ENCODE measurements at places on chromosomes 4 and X. TPM values are rescaled to one million over a fixed set of nuclear protein-coding genes. Genes with fewer than 3 reads are reported as not detected.

The SERPINA7 gene
- 0.10 TPM for polyA plus RNA-seq

The AWAT2 gene
- polyA plus RNA-seq, result not detected

The HTR2C gene
- polyA plus RNA-seq, result 0.72 TPM

The AADAT gene
- polyA plus RNA-seq, result 29.0 TPM

The MTMR8 gene
- polyA plus RNA-seq, result 2.1 TPM

The LRCH2 gene
- polyA plus RNA-seq, result 15.1 TPM

The ABCD1 gene
- 7.3 TPM for polyA plus RNA-seq

The SYTL5 gene
- polyA plus RNA-seq, result 2.6 TPM

The BMPR1B gene
- polyA plus RNA-seq, result 25.4 TPM

The CFAP299 gene
- polyA plus RNA-seq, result 0.74 TPM

The SLC6A14 gene
- 0.10 TPM for polyA plus RNA-seq

The RXFP1 gene
- 0.33 TPM for polyA plus RNA-seq

The TMEM47 gene
- polyA plus RNA-seq, result 32.1 TPM

The MAOB gene
- polyA plus RNA-seq, result 55.1 TPM

The ARX gene
- polyA plus RNA-seq, result not detected

The JCHAIN gene
- polyA plus RNA-seq, result 0.79 TPM

- DNase-seq, result no peak
These were observed 612.6 kb downstream of the STPG2 start for GRCh38 chr4:97530676-97531075.

GRCh38 chrX:1031521-1032430, 180.7 kb downstream of the CRLF2 start:
- no peak for DNase-seq

- DNase-seq, result no peak
These were observed 1307.3 kb downstream of the C4orf33 start for GRCh38 chr4:130403221-130403620.

DNA sequence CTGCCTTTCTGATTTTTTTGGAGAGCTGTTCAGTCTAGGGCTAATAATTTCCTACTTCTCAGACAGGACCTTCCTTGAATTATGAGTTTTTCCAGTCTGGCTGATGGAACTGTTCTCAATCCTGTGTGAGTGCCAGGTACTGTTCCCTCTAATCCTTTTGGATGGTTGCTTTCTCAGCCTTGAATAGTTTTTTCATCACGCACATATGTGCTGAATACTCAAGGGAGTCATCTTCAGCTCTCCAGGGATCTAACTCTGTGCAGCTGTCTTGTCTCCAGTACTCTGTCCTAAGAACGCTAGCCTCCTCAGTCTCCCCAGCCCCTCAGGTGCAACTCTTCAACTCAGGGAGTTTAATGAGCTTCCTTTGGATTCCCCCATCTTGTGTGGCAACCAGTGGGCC, 93.2 kb downstream of the GASK1B start:
- DNase-seq, result no peak

DNA sequence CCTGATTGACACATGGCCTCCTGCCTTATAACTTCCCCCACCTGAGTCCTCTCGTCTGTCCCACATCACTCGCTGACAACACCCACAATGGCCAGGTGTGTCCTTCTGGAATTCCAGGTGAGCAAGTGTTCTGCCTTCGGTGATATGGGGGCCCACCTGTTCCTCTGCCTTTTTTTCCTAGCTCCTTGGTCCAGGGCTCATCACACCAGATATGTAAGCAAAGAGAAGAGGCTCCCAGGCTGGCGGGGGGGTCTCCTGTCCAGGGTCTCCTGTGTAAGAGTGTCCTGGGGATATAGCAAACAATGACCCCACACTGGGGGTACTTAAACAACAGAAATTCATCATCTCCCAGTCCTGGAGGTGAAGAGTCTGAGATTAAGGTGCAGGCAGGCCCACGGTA, 25.2 kb downstream of the P2RY8 start:
- no peak for DNase-seq

DNA sequence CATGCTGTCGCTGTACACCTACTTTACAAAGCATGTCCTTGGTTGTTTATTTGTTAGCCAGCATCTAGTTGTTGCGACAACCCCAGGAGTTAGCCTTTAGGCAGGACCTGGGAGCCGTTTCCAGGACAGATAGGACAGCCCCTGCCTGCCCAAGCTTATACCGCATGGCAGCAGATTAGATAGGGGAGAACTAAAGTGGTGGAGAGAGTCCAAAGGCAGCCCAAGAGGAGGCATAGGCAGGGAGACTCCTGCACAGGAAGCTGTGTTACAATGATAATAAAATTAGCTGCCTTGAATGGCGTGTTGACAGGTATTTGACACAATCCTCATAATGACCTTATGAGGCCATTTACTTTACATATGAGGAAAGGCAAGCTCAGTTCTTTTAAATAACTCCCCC, 13.0 kb downstream of the NSDHL start:
- DNase-seq, result no peak

DNA sequence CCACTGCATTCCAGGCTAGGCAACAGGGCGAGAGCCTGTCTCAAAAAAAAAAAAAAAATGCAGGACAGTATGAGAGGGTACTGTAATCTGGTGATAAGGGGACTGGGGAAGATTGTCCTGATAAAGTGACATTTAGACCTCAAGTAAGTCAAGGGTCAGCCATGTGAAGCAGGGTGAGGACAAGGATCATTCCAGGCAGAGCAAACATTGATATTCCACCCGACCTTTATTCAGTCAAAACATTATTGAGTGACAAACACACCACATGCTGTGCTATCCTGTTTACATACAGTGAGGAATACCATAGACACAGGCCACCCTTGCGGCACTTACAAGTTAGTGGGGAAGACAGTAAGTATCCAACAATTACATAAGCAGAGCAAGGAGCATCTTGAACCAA, 64.4 kb downstream of the SLC9A6 start:
- DNase-seq, result no peak

DNA sequence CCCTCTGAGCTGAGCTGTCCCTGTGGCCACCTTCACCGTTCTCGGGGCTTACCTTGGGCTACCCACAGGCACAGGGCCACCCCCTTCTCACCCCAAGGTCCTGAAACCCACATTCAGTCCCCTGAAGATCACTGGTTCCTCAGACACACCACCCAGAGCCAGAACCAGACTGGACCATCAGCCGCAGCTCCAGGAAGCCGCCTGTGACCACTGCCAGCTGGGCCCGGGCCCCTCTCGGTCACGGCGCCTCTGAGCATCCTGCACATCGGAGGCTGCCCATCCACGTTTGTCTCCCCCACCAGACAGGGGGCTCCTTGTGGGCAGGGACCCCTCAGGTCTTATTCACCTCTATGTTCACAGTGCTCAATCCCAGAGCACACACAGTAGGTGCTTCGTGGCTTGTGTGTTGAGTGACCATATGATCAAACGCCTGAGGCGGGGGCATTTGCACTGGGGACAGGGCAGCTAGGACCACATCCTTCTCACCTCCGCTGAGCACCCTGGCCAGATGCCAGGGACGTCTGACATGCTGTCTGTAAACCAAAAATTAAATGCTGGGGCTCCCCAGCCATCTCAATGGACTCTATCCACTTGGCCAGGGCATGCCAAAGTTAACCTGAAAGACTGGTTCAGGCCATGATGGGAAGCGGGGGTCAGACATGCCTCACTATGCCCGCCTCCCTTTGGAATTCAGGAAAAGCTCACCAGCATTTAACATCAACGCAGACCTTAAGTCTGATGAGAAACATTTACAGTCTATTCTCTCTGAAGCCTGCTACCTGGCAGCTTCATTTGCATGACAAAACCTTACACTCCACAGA, 109.4 kb upstream of the AFAP1 start:
- no peak for DNase-seq

DNA sequence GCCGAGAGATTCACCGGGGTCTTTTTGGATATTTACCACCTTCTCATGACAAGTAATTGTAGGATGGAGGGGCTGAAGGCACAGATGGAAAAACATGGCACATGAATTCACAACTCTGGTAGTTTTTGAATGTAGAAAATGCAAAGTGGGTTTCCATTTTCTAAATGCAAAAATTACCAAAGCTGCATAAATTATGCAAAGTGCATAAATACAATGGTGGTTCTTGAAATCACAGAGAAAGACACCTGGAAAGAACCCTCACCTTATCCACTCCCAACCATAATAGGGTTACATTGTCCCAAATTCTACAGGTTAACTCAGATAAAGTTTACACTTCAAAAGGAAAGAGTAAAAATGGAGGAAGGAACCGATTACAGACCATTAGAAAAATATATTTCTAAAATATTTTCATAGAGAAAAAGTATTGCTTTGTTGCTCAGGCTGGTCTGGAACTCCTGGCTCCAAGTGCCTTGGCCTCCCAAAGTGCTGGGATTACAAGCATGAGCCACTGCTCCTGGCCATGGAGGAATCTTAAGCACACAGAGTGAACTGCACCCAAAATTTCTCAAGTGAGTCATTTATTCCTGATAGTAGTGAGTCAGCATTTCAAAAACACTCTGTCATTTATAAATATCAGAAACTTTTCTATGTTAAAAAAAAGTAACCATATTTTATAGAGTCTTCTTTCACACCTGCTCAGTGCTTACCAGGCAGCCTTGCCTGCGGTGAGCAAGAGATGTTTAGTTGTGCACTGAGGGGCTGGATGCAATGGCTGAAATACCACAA, 101.4 kb downstream of the FIP1L1 start:
- no peak for DNase-seq

DNA sequence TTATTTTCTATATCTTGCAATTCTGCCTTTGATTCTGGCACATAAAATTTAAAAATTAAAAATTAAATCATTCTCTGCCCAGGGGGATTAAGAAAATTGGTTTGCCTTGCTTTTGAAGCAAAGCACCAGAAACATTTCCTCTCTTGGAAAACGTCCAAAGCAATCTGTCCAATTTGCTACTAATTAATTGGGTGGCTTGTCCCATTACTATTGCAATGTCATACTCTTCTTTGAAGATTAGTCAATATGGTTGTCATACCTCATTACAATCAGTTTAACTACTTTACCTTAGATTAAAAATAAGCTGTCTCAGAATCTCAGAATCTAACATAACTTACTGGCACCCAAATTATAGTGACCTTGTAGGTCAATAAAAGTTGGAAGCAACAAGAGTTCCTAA, 208.8 kb downstream of the TMA16 start:
- no peak for DNase-seq

DNA sequence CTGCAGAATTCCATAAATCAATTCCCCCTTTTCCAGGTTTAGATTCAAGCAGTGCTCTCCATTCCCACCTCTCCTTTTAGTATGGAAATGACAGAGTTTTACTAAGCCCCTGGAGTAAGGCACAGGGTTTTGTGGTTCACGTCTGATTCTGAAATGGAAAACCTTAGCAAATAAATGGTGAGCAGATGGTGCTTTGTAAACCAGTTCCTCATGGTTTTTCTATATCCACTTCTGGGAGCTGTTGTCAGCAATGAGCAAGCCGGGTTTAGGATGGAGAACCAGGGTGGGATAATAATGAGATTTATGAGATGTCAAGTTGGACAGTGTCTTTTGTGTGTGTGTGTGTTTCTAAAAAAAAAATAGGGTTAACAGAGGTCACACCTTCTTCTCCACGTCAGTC, 113.8 kb upstream of the RBPJ start:
- no peak for DNase-seq

DNA sequence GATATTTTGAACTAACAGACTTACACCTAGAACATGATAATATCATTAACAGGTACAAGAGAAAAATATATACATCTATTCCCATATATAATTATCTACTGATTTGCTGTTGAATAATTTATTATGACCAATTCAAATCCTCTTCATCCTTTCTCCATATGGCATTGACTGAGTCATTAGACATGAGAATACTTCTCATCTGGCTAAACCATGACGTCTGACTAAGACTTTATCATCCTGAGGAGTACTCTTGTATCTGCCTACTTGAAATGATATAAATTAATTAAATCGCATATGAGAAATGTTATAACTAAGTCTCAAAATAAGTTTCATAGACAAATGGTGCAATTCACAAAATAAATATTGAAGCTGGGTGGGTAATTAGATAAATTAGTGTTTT, 67.4 kb downstream of the EMCN start:
- no peak for DNase-seq

DNA sequence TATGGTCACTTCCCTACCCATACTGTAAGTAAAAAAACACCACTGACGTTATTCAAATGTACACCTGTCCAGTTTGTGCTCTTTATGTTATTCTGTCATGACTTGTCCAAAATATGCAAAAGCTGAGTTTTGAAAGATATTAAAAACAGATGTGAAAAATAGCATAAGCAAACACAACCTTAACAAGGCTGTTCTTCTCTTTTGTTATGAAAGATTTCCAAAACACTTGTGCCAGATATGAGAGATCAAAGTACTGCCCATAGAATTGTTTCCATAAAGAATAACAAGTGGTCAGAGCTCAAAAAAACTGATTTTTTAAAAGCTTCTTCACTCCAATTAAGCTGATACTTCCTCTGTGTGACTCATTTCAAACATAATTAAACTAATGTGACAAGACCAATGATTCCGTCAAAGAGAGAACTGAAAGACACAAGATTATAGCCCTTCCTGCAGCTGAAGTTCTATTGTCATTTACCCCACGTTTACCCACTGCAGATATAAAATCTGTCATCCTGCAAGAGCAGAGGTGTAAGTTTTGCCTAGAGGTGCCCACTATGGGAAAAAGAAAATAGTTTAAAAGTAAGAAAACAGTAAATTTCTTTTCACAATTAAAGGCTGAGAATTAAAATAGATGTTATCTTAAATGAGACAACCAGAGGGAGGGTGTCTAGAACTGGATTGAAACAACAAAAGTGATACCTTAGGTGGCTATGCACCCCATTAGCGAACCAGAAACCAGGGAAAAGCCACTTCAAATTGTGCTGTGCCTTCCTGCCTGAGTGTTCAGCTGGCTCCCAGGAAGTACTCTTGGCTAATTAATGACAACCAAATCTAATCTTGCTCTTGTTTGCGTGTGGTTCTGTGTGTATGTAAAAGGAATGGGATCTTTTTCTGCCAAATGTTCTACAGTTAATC, 30.1 kb downstream of the RASSF6 start:
- no peak for DNase-seq

GRCh38 chrX:7088968-7089615, 58.4 kb upstream of the STS start:
- no peak for DNase-seq

GRCh38 chr4:26611885-26612284, 28.0 kb downstream of the TBC1D19 start:
- no peak for DNase-seq

- no peak for DNase-seq
These were observed 50.7 kb downstream of the UBE2NL start for GRCh38 chrX:143934542-143934941.

GRCh38 chr4:169116270-169116901, 106.3 kb upstream of the CBR4 start:
- DNase-seq, result no peak

DNA sequence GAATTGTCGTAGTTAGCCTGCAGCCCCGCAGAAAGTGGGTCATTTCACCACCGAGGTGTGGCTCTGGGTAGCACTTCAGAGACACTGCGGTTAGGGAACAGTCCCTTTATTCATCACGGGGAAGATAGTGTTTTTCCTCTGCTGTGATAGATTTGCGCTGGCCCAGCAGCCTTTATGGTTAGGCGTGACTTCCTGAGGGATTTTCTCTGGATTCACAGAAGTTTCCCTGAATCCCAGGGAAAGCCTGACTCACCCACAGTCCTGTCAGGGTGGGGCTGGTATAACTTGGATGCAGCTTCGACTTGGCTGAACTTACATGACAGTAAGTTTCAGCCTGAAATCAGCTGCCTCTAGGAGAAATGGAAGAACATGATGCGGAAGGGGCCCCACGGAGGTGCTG, 196.3 kb upstream of the HHIP start:
- DNase-seq, result no peak

- no peak for DNase-seq
These were observed 210.7 kb upstream of the SLC7A11 start for GRCh38 chr4:138452826-138453225.

Measured in right renal pelvis (tissue), 4 donors.